ENCODE measurements at places on chromosomes 5 and 9.
A peak's percentile ranks its signal among the peaks of the same experiment; 100 is the strongest.

DNA sequence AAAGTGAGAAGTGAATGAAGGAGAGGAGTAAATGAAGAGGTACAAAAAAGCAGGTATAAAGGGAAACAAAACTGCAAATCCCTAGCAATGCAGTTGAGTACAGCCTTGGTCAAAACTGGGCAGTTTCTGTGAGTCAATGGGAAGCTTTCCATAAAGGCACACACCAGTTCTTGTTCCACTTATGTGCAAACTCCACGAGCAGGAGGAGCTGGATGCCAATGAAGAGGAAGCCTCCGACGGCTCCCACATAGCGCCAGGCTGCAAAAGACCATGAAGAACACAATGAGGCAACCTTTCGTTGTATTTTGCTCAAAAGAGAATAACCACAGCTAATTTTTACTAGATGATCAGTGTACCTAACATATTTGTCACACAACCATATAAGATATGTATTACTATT, 81.1 kb downstream of the SERINC5 start:
- DNase-seq = peak; percentile 82

GRCh38 chr5:142364251-142365145, 39.7 kb upstream of the SPRY4 start:
- no peak for DNase-seq

DNA sequence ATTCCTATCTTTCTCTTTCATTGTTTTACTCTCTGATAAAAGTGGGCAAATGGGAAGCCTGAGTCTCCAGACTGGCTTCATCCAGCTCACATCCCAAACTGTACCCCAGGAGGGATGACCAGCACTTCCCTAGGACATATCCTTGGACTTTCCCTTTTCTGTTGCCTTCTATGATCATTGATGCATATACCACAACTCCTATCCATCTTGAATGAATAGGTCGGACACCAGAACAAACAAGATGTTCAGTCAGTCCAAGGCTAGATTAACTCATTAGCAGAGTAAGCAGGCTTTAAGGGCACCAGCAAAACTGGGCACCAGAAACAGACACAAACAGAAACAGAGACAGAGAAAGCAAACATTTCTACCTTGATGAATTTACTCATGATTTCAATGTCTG, 159.1 kb upstream of the RGMB start:
- DNase-seq = no peak

GRCh38 chr9:109012876-109013678, at the start of gene CTNNAL1:
TSS of gene CTNNAL1 (minus strand) at chr9:109013499. CDS start at chr9:109013442, 57 bp downstream.
- peak; percentile 91 for DNase-seq

DNA sequence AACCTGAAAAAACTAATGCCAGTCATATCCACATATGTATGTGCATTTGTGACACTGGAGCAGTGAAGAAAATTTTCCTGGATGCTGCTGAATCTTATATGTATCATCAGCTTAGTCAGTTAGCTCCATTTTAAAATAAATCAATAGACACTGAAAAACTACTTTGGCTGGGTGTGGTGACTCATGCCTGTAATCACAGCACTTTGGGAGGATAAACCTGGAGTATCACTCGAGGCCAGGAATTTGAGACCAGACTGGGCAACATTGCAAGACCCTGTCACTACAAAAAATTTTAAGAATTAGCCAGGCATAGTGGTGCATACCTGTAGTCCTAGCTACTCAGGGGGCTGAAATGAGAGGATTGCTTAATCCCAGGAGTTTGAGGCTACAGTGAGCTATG, 511.0 kb upstream of the TLE4 start:
- no peak for DNase-seq
